ENCODE measurements at places on chromosomes 3 and 15.

DNA sequence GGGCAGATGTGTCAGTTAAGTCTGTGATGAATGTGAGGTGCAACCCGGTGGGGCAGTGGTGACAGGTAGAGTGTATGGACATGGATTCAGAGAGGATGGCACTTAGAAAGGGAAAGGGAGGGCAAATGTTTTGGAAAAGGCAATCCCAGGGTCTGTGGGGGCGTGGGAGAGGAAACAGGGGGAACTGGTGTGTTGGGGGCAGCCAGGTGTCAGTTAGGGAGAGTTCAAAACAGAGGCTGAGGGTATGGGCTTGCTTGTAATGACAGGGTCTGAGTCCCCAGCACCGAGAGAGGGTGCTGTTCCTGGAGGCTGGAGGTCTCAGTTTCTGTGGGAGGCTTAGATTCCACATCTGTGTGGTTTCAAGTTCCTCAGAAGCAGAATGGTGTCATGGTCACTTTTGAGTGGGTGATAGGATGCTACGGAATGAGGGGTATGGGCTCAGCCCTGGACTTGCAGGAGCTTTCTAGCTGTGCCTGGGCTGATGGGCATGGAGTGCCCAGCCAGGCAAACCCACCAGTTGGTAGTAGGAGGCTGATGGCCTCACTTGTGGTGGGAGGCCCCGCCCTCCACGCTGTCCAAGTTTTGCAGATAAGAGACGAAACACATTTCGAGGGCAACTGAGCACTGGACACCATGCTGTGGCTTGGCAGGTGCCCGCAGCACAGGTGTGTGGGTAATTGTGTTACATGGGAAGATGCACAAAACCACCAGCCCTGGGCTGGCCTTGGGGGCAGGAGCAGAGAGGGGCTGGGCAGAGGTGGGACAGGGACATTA is 209.4 kb downstream of the RPLP1 start:
- no peak for DNase-seq

DNA sequence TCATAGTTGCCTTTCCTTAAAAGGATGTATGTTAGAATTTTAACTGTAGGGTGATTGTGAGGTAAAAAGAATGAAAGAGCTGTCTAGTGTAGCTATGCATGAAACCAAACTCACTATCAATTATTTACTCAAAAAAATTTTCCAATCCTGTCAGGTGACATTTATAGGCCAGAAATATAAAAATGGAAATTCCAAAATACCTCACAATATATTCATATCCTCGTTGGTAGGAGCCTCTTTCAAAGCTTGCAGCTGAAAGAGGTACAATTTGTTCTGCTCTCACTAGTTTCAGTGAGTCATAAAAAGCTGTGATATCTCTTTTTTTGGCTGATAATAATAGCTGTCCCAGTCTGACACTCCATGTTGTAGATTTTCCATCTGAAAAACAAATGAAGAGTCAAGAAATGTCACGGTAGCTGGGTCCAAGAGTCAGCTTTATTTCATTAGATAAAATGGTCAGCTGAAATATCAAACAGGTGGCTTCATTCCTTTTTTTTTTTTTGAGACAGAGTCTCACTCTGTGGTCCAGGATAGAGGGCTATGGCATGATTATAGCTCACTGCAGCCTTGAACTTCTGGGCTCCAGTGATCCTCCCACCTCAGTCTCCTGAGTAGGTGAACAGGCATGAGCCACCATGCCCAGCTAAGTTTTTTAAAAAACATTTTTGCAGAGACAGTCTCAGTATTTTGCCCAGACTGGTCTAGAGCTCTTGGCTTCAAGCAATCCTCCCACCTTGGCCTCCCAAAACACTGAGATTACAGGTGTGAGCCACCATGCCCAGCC is 50.8 kb upstream of the XRN1 start:
- no peak for DNase-seq

DNA sequence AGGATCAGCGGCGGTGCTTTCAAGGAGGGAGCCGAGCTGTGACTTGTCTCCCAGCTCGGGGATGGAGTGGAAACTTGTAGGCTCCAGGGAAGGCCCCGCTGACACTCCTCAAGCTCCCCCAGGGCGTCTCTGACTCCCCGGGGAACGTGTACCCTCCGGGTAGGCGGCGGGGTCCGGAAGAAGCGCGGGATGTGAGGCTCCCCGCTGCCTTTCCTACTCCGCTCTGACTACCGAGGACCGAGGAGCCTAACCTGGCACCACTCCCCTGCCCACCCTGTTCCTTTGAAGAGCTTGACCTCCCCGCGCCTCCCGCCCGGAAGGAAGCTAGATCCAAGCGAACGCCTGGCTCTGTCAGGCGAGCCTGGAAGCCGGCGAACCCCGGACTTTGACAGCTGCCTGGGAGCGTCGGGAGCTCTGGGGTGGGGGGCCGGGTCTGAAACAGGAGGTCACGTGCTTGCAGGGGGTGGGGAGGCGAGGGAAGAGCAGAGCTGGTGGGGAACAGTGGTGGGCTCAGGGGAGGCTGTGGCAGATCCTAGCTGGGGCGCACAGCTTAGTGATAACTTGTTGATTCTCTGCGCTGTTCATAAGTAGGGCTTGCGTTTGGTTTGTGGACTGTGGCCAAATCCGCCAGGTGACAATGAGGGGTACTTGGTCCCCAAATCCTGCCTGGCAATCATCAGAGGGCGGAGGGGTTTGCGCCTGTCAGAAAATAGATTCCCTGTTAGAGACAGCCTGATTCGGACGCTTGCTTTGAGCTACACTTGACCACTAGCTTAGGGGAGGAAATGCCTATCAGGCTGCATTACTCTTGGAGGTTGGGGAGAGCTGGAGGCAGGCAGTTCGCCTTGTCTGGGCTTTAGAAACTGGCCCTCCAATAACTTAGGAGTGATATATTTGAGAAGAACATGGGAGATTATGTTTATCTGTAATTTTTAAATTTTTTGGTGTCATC is 1.2 kb downstream of the CLSTN2 start:
- DNase-seq: peak; percentile 32

- peak; percentile 94 for DNase-seq
These were observed 14.1 kb upstream of the GADL1 start for GRCh38 chr3:30908456-30909037.

DNA sequence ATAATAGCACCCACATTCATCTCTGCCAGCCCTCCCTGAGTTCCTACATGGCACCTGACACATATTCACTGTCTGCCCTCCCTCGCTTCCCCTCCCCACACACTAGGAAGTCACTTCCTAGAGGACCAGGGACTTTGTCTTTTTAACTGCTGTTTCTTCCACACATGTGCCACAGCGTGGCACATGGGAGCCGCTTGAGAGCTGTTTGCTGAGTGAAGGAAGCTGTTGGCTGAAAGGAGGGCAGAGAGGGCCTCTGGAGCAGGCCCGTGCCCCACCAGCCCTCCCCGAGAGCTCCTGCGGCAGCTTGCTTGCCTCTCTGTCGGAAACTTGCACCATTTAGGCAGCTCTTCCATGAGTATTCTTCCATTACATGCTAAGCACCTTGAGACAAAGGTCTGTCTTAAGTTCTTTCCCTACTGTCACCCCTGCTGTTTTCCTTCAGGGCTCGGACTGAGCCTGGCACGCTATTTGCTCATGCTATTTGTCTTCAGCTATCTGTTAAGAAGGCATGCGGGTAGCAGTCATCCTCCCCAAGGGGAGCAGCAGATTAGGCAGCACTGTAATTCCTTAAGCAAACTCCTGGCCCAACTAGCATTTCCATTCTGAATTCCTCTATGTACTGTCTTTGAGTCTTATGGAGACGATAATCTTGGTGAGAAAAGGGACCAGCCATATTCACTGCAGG is 72.2 kb downstream of the CACNA1D start:
- DNase-seq: no peak

- DNase-seq: no peak
These were observed 826 bp downstream of the SHC4 start for GRCh38 chr15:48962662-48963523.

- DNase-seq: no peak
These were observed 21.4 kb upstream of the PPARG start for GRCh38 chr3:12267376-12268030.

DNA sequence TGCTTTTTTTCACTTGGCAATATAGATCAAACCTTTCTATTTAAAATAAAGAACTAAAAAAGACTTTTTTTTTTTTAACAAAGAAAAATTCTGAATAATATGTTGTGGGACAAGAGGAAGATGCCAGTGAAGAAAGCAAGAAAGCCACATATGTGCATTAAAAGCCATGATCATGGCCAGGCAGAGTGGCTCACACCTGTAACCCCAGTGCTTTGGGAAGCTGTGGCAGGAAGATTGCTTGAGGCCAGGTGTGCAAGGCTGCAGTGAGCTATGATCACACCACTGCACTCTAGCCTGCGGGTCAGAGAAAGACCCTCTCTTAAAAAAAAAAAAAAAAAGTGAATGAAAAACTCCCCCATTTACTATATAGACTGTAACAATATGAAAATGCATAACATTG is 23.9 kb downstream of the C2CD4B start:
- no peak for DNase-seq

Data from NCI-H2081 (cell line).